ENCODE measurements at places on chromosomes 2 and 18. TPM values are rescaled to one million over a fixed set of nuclear protein-coding genes. Genes with fewer than 3 reads are reported as not detected.

GRCh38 chr2:187434342-187434785 lies 13.7 kb downstream of the CALCRL start:
- DNase-seq: no peak

DNA sequence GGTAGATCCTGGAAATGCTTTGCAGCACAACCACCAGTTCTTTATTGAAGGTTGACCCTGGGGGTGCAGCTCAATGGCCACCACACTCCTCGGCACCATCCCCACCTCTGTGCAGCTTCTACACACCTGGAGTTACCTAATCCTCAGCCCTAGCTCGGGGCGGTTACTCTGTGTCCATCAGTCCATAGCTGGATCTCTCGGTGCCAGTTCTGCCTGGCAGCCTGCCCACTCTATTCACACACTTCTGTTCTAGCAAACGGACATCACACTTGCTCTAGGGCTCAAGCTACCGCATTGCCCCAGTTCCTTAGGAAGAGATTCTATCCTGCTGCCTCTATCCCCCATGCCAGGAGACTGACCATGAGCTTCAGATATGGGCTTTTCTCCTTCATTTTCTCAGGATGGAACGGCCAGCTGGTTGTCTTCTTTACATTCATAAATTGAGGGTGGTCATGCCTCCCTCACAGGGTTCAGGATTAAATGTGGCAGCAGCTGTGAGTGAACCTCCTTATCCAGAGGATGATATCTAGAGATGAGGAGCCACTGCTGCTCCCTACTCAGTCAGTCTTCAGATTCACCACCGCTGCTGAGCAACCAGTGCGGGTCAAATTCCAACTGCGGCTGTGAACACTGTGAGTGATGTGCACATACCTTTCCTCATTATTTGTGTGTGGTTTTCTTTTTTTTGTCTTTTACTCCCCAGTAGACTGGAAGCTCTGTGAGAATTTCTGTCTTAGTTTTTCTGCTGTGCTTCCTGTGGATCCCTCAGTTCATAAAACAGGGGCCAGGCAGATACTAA lies 66.9 kb upstream of the TRIB2 start:
- no peak for DNase-seq

The ZNF532 gene
- 11.7 TPM for total RNA-seq

GRCh38 chr18:40347261-40347660 lies 1607.8 kb upstream of the PIK3C3 start:
- no peak for DNase-seq

DNA sequence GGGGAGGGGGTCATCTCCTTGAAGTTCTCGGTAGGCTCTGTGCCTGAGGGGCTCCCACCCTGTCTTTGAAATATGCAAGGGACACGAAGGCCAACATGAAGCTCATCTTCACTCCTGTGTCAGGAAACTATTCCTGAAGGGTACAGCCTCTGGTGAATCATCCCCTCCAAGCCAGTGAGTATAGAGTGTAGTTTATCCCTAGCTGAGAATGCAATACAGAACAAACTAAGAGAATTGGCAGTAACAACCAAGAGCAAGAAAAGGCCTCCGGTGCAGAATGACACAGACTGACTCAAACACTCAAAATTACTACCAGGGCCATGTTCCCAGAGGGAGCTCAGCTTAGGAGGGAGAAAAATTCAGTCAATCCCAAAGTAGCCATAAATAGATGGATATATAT lies 413.3 kb downstream of the BCL11A start:
- DNase-seq: no peak

The TUBA3E gene
- total RNA-seq: not detected

DNA sequence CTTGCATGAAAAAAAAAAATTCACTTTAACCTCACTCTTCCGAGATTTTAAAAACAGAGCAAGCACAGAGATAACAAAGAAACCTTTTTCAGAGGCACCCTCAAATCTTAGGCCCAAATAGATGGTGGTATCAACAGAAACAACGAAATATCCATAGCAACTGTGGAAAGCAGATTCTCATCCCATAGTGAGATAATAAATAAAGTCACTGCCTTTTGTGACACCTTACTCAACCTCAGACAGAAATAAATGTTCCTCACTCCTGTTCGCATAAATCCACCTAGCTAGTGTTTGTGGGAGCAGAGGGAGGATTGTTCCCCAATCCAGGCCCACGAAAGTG lies 60.9 kb upstream of the RTN4 start:
- DNase-seq: no peak

DNA sequence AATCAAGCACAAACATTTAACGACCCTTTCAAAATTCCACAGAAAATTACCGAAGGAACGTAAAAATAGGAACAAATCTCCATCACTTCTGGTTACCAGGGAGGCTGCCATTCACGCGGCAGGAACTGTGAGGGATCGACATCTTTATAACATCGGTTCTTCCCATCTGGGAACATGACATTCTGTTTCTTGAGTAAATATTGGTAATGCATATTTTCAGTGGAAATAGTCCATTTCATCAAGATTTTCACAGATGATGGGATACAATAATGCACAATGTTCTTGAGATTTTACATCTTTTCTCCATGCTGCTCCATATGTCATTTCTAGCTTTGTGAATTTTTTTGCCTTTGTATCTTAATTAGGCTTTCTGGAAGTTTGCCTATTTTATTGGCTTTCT lies 10.0 kb downstream of the ADD2 start:
- no peak for DNase-seq

- DNase-seq: no peak
Observed at GRCh38 chr2:100752628-100753333, 67.2 kb upstream of the NPAS2 start.

DNA sequence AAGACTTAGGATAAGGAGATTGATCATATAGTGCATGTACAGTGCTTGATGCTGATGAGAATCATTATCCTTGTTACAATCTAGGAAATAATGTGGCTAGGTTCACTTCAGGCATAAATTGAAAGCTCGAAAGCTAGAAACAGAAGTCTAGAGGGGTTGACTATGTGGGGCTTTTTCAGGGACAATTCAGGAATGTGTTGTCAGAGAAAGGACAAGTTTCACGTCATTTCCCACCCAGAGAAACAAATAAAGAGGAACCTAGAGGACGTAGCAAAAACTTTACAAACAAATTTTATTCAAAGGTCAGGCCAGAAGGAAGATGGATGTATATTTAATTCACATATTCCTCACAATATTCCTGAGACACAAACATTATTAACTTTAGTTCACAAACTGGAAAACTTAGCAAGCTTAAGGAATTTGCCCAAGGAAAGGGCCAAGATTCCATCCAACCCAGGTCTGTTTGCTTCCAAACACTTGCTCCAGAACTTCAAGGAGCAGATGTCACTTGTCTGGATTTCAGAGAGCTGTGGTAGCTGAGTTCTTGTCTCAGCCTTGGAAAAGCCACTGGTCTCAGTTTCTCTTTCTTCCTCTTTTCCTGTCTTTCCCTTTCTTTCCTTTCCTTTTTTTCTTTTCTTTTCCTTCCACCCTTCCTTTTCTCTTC lies 7.4 kb downstream of the CYRIA start:
- DNase-seq: no peak

The CNNM4 gene
- total RNA-seq: 53.9 TPM

- DNase-seq: no peak
Observed at GRCh38 chr2:173866874-173867618, 98.1 kb downstream of the SP3 start.

- no peak for DNase-seq
Observed at GRCh38 chr2:45714679-45715078, 63.2 kb downstream of the PRKCE start.

DNA sequence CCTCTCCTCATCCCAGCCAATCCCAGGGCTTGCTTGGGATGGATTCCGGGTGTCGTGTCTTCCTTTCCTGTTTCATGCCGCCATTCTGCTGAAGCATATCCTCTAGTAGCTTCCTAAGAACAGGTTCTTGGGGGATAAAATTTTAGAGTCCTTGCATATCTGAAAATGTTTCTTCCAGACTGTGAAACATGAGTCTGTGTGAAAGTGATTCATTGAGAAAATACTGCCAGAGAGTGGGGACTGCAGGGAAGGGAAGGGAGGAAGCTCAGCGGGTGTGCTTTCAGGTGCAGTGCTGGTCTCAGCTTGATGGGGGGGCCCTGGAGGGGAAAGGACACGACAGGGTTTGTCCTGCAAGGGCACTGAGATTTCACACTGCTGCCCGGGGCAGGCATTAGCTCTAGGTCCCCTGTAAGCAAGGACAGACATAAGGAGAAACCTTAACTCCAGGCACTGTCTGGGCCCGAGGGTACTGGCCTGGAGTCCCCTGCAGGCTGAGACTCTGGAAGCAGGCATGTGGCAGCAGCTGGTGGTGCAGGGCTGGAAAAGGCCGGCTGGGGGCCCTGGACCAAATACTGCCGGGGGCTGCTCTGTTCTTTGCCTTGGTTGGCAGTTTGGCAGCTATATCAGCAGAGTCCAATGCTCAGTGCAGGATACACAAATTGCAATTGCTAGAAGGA lies 97.6 kb upstream of the HS6ST1 start:
- DNase-seq: peak; percentile 23

DNA sequence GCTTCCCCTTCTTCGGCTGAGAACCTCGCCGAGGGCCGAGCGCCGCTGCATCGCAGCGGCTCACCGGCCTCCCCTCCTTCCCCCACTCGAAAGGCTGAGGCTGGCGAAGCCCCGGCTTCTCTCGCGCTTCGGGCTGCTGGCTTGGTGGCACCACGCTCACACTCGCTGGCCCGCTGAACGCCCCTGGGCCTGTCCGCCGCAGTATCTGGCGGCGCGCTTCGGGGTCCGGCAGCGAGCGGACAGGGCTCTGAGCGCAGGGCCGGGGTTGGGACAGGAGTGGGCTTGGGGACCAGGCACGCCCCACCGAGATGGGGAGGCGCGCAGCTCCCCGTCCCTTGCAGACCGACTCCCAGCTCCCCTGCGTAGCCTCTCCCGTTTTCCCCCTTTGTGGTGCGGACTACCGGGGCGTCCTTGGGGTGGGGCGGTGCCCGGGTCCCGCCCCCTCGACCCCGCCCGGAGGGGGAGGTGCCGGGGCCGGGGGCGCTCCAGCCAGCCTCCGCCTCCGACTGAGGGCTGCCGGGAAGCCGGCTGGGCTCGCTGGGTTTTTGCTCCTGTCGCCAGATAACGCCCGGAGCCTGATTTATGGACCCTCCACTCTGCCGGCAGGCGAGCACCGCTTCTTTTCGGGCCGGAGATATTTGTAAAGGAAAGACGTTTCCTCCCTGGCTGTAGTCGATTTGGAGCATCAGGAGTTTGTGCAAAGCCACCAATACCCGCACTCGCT lies 3.8 kb downstream of the GBX2 start:
- no peak for DNase-seq

The C2orf80 gene
- total RNA-seq: not detected

GRCh38 chr2:235088496-235088921 lies 136.7 kb downstream of the SH3BP4 start:
- no peak for DNase-seq

DNA sequence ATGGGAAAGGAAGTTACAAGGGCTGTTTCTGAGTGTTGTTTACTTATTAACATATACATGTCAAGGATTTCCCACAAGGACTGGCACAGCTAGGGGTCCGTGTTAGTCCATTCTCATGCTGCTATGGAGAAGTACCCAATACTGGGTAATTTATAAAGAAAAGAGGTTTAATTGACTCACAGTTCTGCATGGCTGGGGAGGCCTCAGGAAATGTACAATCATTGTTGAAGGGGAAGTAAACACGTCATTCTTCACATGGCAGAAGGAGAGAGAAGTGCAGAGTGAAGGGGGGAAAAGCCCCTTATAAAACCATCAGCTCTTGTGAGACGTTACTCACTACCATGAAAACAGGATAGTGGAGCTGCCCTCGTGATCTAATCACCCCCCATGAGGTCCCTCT lies 128.9 kb upstream of the CELF4 start:
- no peak for DNase-seq

- DNase-seq: no peak
Observed at GRCh38 chr2:158905784-158906183, 62.7 kb upstream of the TANC1 start.

The ANKRD29 gene
- total RNA-seq: 4.0 TPM

DNA sequence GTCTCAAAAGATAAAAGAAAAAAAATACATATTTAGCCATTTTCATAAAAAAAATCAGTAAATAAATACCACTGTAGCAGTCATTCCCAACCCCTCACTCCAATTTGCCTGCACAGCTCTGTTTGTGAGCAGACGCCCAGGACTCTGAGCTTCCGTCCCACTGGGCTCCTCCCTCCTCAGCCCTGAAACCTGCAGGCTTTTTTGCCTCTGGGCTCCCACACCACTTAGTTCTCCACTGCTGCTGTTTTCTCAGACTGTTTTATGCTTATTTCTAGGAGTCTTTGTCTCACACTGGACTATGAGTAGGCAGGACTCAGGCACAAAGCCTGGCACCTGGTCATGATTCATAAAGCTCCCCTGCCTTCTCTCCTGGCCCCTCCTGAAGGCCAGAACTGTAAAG lies 6.1 kb upstream of the CXCR1 start:
- DNase-seq: no peak

The LBX2 gene
- 2.8 TPM for total RNA-seq

The ZSWIM2 gene
- not detected for total RNA-seq

DNA sequence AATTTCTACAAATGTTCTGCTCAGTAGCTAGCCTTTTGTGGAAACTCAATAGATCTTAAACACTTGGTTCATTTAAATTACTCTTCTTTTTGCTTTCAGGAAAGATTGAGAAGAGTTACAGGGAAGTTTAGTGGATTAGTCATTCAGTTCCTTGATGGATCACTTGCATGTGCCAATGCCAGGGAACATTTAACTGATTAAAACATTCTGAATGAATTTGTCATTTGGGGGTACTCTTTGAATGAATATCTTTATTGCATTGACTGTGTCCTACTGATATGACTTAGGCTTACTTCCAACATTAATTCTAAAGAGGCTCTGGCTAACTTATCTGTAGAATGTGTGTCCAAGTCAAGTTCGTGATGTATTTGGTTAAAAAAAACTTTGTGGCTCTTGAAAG lies 199.8 kb downstream of the PLCL1 start:
- no peak for DNase-seq

DNA sequence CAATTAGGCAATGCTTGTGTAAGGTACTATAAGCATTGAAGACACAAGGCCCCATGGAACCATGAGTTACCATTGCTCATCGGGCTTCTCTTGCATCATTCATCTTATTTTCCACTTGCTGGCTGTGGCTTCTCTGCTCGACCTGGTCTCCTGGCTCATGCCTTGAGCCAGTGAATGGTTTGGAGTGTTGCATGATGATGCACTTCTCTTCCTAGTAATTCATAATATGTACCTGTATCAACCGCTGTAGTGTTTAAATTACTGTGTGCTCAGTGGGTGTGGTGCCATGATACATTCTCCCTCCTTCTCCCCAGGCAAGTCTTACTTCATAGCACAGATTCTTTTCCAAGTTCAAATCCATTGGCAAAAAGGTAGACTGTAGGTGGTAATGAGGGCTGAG lies 66.8 kb downstream of the ABCA12 start:
- DNase-seq: no peak

- no peak for DNase-seq
Observed at GRCh38 chr2:120661551-120661950, 74.1 kb upstream of the GLI2 start.

The LOXHD1 gene
- total RNA-seq: not detected

DNA sequence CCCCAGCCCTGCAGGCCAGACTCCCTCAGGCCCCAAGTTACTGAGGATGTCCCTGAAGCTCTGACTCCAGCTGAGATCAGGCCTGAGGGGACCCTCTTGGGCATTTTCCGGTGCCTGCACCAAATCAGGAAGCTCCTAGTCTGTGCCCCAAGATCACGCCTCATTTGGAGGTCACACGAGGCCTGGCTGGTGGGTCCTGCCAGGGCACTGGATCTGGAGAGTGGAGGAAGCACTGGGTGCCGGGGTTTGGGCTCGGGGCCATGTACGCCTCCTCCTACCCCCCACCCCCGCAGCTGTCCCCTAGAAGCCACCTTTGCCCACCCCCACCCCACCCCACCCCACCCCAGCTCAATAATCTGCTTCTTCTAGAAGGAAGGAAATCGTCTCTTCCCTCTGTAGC lies 16.2 kb downstream of the SH2D6 start:
- DNase-seq: no peak
